ENCODE measurements at places on chromosomes 1 and 21.

- DNase-seq = no peak
Measured at GRCh38 chr21:40688106-40688864, 158.7 kb downstream of the DSCAM start.

GRCh38 chr1:159973350-159973940 is 19.4 kb upstream of the SLAMF9 start:
- no peak for DNase-seq

DNA sequence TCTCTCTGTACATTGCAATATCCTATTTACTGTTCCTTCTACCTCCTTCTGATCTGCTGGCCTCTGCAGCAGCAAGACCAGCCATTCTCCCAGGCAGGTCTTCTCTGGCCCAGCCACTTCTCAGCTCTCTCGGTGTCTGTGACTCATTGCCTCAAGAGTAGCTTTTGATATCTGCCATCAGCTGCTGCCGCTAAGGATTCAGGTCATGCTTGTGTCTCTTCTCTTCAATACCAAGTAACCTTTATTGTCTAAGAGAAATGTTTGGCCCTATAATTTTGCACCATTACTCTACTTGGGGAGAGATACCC is 101.8 kb downstream of the TMEM53 start:
- DNase-seq = no peak

DNA sequence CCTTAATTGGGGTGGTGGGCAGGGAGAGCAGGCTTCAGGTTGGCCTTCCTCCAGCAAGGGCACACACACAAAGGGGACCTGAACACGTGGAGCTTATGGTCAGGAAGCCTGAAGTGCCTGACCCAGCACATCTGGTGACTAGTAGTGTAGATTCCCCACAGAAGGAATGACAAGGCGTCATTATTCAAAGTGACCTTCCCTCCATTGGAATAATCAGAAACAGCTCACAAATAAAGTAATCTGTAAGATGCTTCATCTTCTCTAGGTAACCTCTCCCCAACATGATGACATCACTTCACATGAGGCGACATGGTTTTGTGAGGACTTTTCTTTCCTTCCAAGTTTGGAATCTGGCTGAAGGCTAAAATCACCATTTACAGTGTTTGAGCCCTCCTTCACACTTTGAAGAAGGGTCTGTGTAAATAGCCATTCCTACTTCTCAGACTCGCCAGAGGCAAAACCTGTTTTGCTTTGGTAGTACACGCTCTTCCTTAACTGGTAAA is 32.8 kb upstream of the ERG start:
- no peak for DNase-seq

- no peak for DNase-seq
Measured at GRCh38 chr1:2643414-2644077, 10.7 kb upstream of the MMEL1 start.

DNA sequence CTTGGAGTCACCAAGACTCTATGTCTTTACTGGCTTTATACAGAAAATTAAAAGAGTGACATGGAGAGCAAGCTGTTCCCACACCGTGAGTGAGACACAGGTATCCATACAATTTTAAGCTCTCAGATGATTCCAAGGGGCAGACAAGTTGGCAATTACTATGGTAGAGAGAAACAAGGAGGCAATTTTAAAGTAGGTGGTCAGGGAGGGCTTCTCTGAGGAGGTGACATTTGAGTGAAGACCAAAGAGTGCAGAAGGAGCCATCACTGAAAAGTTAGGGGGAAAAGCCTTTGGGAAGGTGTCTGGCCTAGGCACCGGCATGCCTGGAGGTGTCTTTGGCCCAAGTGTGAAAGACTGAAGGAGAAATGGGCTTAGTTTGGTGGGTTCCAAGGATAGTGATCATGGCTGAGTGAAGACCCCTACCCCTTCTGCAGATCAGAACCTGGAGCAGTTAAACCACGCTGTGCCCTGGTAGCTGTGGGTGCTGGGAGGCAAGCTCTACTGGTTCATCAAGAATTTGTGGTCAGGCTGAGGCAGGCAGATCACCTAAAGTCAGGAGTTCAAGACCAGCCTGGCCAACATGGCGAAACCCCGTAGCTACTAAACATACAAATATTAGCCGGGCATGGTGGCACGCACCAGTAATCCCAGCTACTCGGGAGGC is 10.4 kb downstream of the IFI6 start:
- DNase-seq = no peak

DNA sequence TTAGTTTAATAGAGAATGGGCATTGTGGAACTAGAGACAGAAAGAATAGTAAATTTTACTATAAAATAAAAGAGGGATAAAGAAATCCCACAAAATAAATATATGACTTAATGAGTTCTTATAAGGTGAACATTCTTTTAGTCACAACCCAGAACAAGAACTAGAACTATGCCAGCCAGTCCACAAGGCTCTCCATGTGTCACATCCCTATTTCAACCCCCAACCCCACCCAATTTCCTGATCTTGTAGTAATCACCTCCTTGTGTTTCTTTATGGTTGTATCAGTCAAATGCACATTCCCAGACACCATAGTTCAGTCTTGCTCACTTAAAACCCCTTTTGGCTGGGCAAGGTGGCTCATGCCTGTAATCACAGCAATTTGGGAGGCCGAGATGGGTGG is 662.3 kb upstream of the CAMK1G start:
- DNase-seq = no peak

- DNase-seq = no peak
Measured at GRCh38 chr1:19484338-19484797, 971 bp downstream of the CAPZB start.

GRCh38 chr1:59752556-59753414 is 62.0 kb upstream of the HOOK1 start:
- DNase-seq = no peak

DNA sequence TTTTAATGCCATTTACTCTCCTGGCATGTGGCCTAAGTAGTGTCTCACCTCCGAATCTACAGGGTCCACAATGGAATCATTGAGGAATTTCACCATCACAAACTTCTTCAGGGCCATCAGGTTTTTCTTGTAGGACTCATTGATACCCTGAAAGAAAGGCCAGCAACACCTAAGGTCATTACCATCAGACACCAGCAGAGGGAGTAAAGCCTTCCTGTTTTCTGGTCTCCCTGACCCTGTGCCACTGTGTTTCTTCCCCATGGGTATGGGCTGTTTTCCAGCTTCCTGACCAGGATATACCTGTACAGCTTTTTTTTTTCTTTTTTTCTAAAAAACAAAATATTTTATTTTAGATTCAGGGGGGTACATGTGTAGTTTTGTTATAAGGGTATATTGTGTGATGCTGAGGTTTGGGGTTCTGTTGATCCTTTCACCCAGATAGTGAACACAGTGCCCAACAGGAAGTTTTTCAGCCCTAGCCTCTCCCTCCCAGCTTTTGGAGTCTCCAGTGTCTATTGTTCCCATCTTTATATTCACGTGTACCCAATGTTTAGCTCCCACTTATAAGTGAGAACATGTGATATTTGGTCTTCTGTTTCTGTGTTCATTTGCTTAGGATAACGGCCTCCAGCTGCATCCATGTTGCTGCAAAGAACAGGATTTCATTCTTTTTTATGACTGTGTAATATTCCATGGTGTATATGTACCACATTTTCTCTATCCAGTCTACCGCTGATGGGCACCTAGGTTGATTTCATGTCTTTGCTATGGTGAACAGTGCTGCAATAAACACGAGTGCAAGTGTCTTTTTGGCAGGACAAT is 18.3 kb downstream of the PPT1 start:
- peak; percentile 26 for DNase-seq

Data from NCI-H2171 (cell line).